ENCODE measurements at places on chromosomes 2 and 18.

DNA sequence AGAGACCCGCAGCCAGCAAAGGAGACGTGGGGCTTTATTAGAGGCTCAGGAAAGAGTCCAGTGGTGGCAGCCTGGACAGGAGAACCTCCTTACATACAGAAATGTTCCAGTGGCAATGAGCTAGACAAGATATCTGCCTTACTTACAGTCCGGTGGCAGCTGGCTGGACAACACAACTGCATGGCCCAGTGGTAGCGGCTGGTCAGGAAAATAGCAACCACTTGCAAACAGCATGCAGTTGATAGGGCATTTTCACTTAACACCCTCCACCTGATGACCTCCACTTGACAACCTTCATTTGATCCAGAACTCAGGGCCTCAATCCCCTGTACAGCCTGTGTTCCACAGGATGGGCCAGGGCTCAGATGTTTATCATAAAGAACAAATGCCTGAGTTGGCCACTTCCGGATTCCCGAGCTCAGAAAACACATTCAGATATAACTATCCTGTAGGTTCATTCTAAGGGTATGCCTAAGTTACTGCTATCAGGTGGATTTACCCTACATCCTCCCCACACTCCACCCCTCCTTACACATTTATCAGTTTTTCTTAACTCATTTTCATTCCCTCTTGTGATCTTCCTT lies 63.3 kb upstream of the ITPRID2 start:
- DNase-seq = no peak

DNA sequence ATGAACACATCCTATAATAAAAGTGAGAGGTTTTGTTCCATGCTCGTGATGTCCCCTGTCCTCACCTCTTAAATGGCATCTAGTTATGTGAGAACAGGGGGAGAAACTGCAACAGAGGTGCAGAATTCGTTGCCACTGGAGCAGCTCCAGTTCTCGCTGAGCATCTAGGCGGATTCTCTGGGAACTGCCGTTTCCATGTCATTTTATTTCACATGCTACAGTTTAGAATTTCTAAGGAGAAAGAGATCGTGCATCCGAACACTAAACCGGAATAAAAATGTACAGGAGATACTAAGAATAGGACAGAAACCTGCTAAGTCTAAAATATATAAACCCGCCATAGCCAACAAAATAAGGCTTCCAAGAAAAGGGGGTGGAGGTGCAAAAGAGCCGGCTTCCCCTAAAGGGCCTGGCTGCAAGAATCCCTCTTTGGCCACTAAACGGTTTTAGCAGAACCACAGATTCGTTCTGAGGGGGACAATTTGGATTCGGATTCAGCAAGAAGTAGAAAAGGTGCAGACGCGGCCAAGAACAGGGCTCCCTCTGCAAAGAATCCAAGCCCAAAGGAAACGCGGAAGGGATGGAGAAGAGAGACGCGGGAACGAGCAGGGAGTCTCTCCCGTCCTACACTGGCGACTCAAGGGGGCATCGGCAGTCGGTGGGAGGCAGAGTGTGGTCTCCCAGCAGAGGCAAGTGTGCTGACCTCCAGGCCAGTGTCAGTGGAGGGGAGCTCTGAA lies 1.3 kb downstream of the TMEM163 start:
- peak; percentile 4 for DNase-seq

- DNase-seq = no peak
Observed at GRCh38 chr2:66803726-66804125, 368.8 kb downstream of the MEIS1 start.

DNA sequence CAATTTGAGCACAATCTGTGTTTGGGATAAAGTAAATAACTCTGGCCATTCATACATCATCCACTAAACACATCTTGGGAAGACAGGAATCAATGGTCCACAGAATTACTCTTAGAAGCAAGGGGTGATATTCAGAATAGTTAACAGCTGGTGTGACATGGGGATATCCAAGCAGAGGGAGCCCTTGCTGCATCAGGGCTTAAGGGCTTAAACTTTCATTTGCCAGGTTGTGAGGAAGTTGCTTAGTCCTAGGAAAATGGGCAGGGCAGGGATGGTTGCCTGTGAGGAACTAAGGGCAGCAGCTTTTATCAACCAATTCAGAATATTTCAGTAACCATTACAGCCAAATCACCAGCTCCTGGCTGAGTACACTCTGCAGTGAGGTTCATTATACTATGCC lies 2.0 kb upstream of the ITGA6 start:
- DNase-seq = no peak

DNA sequence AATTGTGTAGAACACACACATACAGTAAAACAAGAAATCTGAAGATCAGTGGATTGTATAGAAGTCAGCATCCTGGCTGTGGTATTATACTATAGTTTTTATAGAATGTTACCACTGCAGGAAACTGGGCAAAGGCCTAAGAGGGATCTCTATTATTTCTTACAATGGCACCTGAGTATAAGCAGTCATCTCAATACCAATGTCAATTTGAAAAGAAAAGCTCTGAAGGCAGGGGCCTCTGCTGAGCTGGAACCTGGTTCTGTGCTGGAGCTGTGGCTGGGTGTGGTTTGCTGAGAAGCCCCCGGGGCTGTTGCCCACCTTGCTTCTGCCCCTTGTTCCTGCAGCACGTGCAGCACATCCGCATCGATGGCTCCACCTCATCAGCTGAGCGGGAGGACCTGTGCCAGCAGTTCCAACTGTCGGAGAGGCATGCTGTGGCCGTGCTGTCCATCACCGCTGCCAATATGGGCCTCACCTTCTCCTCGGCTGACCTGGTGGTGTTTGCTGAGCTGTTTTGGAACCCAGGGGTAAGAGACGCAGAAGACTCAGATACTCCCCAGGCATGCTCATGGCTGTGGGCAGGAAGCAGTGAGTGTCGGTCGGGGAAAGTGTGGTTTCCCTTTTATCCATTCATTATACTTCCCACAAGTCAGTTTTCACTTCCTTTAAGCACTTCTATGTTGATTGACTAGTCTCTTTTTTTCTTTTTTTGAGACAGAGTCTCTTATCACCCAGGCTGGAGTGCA lies 23.5 kb upstream of the RPL37A start:
- DNase-seq = no peak

DNA sequence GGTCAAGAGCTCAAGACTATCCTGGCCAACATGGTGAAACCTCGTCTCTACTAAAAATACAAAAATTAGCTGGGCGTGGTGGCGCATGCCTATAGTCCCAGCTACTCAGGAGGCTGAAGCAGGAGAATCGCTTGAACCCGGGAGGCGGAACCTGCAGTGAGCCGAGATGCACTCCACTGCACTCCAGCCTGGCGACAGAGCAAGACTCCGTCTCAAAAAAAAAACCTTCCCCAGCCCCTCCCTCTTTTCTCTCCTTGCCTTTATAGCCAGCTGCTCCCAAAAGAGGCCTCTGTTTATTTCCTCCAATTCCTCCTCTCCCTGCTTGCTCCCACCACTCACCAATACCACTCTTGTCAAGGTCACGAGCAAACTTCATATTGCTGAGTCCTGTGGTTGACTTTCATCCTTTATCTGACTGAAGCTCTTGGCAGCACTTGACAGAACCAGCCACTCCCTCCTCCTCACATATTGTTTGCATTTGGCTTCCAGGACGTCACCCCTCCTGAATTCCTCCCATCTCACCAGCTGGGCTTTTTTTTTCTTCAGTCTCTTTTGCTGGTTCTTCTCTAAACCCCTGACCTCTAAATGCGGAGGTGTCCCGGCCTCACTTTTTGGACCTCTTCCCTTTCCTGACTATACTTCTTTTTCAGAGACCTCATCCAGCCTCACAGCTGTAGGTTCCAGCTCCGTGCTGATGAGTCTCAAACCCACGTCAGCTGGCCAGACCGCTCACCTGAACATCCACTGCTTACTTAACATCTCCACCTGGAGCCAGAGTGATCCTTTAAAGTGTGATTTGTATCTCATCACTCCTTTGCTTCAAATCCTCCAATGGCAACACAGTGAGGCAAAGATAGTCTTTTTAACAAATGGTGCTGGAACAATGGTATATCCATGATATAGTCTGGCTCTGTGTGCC lies 84.6 kb upstream of the CAB39 start:
- peak; percentile 70 for DNase-seq
